IPS DF 19.7 (cell line): ENCODE measurements at places on chromosomes 4 and X.

- DNase-seq: no peak
These were observed 19.6 kb upstream of the SOWAHD start for GRCh38 chrX:119738742-119739141.

DNA sequence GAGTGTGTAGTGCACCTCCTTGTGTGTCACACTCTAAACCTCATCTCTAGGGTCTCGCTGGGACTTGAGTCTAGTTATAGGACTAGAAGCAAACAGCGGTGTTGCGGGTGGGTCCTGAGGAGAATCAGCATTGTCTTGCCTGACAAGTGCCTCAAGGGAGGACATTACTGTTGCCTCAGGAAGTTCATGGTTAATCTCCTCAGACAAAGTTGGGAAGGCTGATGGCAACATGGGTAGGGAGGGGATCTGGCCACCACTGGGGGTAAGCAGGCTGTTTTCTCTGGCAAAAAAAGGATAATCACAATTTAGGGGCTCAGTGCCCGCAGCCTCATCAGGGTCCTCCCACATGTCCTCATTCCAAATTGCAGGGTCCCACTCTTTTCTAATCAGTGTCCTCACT is 12.4 kb downstream of the ASB12 start:
- DNase-seq: no peak

DNA sequence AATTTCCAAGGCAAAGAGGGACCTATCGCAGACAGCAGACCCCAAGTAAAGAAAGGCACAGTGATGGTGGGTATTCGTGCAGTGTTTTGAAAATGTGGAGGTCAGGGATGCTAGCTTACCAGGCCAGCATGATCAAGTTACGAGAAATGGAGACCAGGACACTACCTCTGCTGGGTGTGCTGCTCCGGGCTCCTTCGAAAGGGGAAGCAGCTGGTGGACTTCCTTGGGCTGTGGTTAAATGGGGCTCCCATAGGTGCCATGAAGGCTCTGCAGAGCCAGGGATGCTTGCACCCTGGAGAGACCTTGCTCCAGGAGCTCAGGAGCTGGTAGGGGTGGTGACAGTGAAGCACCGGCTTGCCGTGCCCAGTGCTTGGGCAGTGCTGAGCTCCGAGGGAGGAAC is 68.8 kb downstream of the TBL1X start:
- no peak for DNase-seq

DNA sequence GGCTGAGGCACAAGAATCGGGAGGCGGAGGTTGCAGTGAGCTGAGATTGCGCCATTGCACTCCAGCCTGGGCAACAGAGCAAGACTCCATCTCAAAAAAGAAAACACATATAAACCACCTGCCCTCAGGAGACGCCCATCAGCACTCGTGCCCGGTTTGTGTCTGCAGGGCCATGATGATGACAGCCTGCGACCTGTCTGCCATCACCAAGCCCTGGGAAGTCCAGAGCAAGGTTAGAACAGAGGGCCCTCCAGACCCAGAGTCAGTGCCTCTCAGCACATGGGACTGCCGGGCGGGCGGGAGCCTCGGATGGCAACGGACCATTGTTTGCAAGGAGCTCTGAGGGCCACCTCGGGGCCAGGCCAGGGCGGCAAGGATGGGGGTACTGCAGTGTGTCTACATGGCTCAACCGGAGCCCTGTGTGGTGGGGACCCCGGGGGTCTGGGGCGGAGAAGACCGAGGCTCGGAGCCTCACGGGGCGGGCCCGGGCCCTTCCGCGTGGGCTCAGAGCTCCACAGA is 9.3 kb downstream of the ATP5ME start:
- no peak for DNase-seq

- DNase-seq: no peak
These were observed 228.8 kb downstream of the THOC2 start for GRCh38 chrX:123504047-123504446.

DNA sequence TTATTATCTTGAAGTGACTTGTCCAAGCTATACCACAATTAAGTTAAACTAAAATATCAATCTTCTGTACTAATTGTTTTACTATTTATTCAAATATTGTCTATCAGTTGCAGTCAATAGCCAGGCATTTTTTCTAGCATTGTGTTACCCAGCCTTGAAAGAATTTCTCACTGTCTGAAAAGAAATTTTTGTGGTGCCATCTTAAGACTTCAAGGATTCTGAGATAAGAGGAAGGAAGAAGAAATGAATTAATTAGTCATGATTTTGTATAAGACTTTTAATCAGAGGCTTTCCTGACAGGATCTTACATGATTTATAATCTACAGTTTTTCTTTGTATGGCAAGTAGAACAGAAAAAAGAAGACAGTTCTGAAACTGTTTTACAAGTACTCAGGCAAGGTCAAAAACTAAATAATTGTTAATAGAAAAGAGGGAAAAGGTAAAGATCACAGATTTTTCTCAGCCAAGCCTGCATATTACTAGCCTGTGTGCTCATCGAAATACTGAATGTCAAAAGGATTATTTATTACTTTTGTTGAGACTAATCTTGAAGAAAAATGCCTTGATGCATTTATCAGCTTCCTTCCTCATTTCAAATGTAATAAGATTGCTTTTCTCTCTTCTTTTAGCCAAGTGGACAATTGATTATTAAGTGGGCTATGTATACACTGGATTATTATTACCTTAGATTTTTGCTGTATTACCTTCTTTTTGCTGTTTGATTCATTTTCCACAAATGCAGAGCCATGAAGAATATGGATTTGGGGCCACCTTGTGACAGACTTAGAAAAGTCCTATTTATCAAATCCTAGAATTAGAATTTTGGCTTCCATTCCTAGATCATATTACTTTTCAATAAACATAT is 53.8 kb downstream of the CXCL1 start:
- no peak for DNase-seq

GRCh38 chr4:64130907-64131306 is 278.3 kb downstream of the TECRL start:
- no peak for DNase-seq

DNA sequence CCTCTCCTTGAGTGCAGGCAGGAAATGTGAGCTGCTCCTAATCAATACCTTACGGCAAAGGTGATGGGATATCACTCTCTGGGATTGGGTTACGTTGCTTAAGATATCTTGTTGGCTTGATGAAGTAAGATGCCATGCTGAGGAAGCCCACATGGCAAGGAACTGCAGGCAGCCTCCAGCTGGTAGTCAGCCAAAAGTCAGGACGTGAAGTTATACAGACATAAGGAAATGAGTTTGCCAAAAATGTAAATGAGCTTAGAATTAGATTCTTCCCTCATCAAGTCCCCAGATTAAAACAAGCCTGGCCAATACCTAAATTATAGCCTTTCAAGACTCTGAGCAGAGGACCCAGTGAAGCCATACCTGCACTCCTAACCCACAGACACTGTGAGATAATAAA is 155.0 kb downstream of the QDPR start:
- no peak for DNase-seq

DNA sequence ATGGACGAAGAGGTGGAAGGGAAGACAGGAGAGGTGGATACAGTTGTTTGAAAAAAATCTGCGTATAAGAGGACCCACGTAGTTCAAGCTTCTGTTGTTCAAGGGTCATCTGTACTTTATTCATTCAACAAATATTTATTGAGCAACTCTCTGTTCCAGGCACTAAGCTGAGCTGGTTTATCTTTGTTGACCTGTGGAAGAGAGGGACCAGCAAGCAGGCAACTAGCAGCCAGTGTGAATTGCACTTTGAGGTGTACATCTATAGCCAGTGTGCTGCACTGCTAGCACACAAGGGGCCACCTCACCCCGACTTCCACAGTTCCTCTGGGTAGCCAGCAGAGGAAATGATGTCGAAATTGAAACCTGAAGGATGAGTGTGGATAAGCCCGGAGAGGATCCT is 191.4 kb downstream of the SOWAHB start:
- no peak for DNase-seq

GRCh38 chrX:143634309-143634662 is 1.6 kb downstream of the SLITRK4 start:
- DNase-seq: no peak

DNA sequence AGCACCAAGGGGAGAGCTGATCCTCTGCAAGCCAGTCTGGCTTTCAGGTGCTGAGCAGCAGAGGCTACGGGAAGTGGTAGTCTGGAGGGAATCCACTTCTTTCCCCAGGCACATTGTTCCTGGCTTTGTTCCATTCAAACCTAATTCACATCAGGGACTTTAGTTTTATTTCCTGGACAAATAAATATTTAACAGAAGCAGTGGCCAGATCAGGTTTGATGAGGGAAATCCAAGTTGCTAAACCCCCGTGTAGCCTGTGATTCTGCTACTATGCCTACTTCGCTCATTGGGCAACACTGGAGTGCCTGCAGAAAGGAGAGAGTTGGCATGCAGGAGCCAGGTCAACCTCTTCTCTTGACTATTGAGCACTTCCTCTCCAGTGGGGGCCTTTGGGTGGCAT is 13.8 kb upstream of the STBD1 start:
- no peak for DNase-seq

DNA sequence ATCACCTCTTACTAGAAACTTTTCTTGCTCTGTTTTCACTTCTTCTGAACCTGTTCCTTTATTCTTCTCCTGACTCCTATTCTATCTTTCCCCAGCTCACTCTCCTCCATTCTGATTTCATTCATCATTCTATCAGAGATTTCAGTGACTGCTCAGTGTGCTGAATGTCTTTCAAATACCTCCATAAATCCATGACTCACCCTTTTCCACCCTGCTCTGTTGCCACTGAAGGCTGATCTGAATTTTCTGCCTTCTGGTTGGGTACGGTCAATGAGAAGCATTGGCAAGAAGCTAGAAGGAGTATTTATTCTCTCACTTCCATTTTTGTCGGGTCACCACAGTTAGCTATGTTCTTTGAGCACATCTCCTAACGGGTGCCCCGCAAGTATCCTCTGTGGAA is 265.9 kb downstream of the CBLL2 start:
- no peak for DNase-seq

DNA sequence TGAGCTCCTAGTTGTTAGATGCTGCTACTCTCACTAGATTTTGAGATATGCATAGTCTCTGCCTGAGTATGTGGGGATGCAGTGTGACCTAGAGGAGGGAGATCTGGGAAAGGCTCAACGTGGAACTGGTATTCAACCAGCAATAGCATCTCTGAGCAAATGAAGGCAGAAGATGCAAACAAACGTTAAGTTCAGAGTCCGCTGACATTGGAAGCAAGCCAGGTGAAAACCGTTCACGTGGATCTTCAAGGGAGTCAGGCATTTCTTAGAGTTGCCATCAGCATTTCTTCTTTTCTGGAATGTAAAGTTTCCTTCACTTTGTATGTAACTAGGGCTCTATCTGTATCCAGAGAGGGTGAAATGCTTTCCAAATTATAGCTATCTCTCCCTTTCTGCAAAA is 59.9 kb downstream of the C4orf51 start:
- no peak for DNase-seq

DNA sequence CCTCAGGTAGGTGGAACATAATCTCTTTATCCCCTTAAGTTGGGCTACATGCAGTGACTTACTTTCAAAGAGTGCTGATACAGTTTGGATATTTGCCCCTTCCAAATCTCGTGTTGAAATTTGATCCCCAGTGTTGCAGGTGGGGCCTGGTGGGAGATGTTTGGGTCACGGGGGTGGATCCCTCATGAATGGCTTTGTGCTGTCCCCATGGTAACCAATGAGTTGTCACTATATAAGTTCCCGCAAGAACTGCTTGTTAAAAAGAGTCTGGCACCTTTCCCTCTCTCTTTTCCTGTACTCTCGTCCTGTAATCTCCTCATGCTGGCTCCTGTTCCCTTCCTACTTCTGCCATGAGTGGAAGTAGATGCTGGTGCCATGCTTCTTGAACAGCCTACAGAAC is 71.3 kb downstream of the GLRA3 start:
- peak; percentile 12 for DNase-seq

- DNase-seq: no peak
These were observed 18.9 kb downstream of the TMPRSS11E start for GRCh38 chr4:68466185-68466584.

DNA sequence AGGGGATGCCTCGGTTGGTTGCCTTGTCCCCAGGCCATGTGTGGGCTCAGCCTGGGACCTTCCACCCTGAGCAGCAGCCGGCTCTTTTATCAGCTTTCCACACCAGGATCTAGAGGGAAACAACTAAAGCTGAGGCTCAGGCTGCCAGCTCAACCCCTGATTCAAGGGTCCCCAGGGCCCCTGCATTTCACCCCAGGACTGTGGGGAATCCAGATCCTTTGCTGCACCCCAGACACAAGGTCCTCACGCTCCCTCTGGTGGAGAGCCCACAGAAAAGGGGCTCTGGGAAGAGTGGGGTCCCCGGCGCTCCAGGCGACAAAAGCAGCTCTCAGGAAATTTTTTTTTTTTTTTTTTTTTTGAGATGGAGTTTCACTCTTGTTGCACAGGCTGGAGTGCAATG is 64.3 kb downstream of the ZFYVE28 start:
- DNase-seq: no peak

GRCh38 chr4:153825691-153826090 is 36.8 kb upstream of the SFRP2 start:
- no peak for DNase-seq

DNA sequence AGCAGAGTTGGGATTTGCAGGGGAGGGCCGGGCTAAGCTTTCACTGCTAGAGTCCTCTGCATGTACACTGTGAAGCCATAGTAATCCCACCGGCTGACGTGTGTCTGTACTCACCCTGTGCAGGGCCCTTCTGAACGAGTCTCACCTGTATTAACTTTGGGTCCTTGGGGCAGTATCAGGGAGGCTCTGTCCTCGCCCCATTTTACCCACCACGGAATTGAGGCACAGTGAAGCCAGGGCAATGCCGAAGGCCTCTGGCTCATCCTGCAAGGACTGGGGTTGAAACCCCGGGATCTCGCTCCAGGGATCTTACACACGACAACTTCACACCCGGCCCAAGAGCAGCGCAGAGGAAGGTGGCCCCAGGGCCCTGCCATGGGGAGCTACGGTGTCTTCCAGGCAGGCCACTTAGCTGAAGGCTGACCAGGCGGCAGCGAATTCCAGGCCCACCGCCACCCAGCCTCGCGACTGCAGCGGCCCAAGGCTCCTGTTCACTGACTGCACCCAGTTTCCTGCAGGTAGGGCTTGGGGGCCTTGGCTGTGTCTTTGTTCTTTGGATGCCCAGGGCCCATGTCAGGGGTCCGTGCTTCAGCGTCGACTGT is 75.5 kb upstream of the ADRA2C start:
- no peak for DNase-seq

- DNase-seq: no peak
These were observed 32.0 kb downstream of the FAM53A start for GRCh38 chr4:1652088-1652487.

- DNase-seq: no peak
These were observed 165.5 kb downstream of the HS3ST1 start for GRCh38 chr4:11263208-11263607.

DNA sequence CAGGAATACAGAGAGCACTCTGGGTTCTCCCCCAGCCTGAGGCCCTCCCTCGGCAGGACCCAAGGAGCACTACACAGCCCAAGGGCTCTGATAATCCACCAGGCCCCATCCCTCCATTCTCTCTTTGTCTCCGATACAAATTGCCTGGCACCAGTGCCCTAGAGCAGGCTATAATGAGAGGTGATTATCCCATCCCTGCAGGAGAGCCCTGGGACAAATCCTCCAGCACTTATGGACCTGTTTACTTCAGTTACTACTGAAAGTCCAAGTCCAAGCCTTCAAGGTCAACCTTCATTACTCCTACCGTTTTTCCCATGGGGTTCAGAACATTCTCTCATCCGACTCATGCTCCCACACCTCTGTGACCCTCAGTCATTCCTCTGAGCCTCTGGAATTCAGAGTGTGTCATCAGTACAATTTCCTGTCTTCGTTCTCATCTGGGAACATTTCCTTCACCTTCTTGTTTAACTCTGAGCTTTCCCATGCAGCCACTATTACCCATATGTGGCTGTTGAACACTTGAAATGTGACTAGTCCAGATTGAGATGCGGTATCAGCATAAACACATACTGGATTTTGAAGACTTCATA is 299.0 kb downstream of the RAPGEF2 start:
- no peak for DNase-seq
